ENCODE measurements at places on chromosomes 5 and 9.

DNA sequence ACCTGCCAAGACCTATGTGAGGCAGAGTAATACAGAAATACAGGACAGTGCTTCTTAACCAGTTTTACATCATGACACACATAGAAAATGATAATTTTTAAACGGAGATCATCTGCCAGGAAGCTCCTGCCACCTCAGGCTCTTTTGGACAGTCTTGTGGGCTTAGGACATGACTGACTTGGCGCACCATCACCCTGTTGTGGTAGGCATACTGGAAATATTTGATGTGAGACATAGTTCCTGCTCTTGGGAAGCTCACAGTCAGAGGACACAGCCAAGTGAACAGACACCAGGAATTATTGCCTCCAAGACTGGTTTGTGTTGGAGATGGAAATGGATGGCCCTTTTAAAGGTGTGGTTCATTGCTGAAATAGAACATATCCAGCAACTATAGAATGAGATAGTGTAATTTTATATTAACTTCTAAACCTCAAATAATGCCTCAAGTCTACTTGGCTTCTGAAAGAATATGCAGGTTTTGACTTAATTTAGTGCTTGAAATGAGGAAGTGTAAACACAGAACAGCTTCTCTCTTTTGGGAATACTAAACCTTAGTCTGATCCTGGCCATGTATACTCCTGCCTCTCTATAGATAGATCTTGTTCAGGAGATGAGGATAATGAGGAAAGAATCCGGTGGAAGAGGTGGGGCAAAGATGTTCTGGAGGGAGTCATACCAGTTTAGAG is 19.7 kb downstream of the CPEB4 start:
- no peak for DNase-seq

- no peak for DNase-seq
Measured at GRCh38 chr9:89951675-89952074, 346.9 kb downstream of the GADD45G start.

DNA sequence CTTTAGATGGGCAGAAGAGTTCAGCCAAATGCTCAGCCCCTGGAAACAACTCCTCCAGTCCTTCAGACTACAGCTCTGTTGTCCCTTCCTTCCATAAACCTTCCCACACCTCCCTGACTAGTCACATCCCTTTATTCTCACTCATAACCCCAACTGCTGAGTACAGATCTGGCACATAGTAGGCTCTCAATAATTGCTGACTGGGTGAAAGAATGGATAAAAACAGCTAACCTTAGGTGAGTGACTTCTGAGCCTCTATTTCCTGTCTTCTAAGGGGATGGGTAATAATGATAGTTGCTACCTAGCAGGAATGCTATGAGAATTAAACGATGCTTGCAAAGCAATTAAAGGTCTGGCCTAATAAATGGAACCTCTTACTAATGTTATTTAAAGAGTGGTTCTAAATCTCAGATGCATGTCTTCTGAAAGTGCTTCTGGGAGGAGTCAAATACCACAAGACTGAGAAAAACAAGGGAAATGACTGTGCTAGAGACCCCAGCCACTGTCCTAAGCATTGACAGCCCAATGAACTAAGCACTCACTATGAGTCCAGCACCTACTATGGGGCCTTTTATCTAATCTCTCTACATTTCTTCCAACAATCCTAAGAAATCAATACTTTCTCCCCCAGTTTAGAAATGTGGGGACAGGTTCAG is 2.5 kb upstream of the NR6A1 start:
- no peak for DNase-seq

- DNase-seq = peak; percentile 2
Measured at GRCh38 chr9:88173378-88173999, 35.2 kb upstream of the SPATA31C2 start.

- DNase-seq = no peak
Measured at GRCh38 chr9:134381671-134382516, 55.6 kb downstream of the RXRA start.

DNA sequence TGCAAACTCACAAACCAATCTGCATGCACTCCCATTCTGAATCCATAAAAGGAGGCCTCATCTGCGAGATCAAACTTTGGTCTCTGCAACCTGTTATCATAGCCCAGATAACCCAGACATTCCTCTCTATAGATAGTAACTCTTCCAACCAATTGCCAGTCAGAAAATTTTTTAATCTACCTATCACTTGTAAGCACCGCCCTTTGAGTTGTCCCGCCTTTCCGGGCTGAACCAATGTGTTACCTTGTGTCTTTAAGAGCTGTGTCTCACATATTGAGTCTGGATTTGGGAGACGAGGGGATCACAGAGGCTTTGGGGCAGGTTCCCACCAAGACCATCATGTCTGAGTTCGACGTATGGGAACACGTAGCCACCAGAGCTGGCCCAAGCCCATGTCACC is 91.1 kb upstream of the PPP1R26 start:
- DNase-seq = no peak

DNA sequence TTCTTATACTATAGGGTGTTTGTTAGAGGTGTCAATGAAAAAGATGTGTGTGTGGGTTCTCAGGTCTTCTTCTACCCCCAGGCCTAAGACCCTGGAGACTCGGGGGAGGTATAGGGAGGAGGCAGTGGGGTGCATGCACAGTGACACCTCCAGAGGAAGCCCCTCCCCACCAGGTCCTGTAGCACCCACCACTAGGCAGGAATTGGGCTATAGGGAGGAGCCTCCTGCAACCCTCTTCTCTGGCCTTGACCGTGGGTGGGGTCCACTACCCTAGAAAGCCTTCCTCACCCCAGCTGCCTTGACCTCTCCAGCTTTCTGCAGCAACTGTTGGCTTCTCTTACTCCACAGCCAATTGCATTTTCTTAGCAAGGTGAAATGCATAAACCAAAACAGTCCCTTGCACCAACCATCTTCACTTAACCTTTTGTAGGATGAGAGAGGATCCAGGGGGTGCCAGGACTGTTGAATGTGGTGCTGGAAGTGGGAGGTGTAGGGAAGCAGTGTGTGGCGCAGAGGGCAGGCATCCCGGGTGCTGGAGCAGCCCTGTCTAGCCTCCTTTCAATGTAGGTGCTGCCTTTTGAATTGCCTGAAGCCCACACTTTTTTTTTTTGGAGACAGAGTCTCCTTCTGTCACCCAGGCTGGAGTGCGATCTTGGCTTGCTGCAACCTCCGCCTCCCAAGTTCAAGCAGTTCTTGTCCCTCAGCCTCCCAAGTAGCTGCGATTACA is 128.5 kb downstream of the RGS3 start:
- DNase-seq = no peak

Data from stimulated activated CD4-positive, alpha-beta T cell treated with anti-CD3 and anti-CD28 coated beads, Interleukin-15, amount 100 ng/mL, for 48 hours (primary cell).